ENCODE measurements at places on chromosomes 12 and 14.

DNA sequence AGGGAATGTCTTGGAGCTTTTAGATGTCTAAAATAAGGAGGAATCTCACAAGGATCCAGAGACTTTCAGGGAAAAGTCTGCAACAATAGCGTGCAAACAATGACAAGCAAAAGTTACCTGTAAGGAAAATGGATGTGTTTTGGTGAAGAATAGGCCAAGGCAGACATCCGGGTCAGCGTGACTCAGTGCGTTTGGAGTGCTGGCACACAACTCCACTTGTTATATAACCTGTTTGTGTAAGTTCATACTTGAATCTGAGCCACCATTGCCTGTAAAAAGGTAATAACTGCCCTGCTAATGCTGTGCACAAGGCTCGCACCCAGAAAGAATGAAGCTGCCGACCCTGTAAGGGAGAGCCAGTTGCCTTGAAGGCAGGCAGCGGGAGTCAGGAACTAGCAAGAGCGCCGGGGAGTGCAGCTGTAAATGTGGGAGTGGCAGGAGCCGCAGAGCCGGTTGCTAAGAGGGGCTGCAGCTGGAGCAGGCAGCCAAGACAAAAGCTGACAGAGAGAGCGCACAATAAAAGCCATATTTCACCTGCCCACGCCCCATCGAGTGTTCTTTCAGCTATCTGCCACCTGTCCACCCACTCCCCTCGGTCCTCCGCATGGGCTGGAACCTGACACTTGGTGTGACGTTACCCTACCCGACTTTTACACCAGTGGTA lies 638.5 kb upstream of the MIS18BP1 start:
- DNase-seq: no peak

DNA sequence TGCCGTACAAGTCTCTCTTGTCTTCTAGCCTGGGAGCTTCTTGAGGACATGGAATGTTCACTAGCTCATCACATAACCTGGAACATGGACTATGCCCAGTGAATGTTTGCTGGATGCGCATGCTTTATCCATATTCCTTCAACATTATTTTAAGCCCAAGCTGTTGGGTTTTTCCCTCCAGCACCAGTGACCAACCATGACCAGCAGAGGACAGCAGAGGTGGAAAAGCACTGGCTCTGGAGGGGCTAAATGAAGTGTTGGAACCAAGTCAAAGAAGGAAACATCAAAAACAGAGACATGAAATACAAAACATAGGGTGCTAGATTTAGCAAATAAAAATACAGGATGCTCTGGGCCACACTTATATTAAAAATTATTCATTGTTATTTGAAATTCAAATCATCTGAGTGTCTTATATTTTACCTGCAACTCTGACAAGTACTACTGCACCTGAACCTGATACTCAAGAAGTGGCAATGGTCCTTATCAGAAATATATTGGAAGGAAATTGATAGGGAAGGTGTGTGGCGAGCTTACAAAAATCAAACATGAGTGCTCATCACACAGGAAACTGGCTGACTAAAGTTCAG lies 23.1 kb upstream of the HELB start:
- DNase-seq: peak; percentile 16

DNA sequence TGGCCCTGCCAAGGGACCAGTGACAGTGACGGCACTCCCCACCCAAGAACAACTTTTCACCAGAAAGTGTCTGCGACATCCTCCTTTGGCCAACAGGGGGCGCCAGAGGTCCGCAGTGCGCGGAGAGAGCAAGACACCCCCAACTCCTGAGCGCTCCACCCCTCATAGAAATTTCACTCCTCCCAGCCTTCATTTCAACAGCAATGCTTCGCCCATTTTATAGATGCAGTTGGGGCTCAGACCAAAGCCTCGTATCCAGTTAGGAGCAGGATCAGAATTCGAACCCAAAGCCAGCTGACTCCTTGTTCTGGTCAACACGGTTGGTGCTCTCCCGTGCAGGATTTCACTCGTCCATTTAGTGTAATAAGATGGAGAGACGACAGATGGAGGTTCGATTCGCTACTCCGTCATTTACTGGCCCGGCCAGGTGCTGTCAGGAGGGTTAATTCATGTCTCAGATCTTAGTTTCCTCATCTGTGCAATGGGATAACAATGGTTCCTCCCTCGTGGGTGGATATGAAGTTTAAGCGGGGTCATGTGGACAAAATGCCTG lies 2.4 kb upstream of the POP5 start:
- peak; percentile 77 for DNase-seq

- DNase-seq: no peak
Measured at GRCh38 chr12:84911271-84912197, 1.1 kb downstream of the SLC6A15 start.

- no peak for DNase-seq
Measured at GRCh38 chr12:26426652-26427051, 231.3 kb downstream of the SSPN start.

Measured in effector memory CD4-positive, alpha-beta T cell (primary cell).